NCI-H187 treated with DMSO at 0.1 percent for 48 hours (cell line): ENCODE measurements at places on chromosomes 11 and 22.

GRCh38 chr11:97356144-97356543 lies 966.3 kb downstream of the JRKL start:
- DNase-seq, result no peak

DNA sequence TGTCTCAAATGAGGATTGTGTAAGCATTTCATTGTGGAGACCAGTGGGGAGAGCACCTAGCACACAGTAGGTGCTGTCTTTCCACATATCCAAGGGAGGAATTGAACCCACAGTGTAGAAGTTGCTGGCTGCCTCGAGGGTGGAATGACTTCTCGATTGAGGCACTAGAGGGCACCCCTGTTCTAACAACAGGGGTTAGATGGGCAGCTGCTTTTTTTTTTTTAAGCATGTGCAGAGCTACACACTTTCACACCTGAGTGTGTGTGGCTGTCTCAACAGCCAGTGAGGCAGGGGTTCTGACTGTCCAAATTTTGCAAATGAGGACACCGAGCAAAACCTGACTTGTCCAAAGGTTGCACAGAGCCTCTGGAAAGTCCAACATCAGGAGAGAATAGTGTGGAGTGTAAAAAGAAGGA lies 118.2 kb upstream of the CRYBB3 start:
- DNase-seq, result no peak

GRCh38 chr11:122765487-122766131 lies 72.7 kb upstream of the CRTAM start:
- DNase-seq, result no peak

- no peak for DNase-seq
These were observed 22.3 kb downstream of the SMCO4 start for GRCh38 chr11:93520726-93521509.

DNA sequence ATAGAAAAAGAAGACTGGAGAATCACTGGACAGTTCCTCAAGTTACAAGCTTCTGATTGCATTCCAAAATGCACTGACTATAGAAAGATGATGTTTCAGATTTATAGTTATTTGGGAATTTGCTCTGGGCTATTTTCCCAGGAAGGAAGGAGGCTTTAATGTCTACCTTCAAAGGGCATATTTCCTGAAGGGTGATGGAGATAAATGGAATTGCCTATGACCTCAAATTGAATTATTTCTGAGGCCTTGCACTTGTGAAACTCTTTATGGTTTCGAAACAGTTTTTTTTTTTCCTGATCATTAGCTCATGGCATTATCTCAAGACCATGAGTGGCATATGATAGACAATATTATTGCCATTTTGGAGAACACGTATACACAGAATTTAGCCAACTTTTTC lies 333.9 kb downstream of the METTL15 start:
- DNase-seq, result no peak

GRCh38 chr11:111406091-111406490 lies 27.0 kb upstream of the POU2AF1 start:
- DNase-seq, result no peak

GRCh38 chr11:61290905-61291690 lies 4.0 kb downstream of the VWCE start:
- no peak for DNase-seq

DNA sequence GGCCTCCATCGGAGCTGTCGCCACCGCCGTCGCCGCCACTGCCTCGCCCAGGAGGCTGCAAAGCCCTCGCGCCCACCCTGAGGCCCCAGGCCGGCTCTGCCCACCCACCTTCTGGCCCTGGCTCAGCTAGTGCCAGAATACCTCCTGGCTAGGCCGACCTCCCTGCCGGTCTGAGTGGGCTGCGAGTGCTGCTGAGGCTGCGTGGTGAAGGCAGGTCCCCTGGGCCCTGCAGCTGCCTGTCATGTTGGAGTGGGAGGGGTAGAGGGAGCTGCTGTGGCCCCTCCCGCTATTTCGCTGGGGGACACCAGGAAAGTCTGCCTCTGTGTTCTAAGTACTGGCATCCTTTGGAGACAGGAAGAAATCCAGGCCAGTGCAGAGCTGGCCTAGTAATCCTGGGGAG lies 34.2 kb downstream of the LRRC10B start:
- DNase-seq, result no peak

- DNase-seq, result no peak
These were observed 71.5 kb downstream of the WNT7B start for GRCh38 chr22:45905326-45905923.

GRCh38 chr11:128201009-128201408 lies 386.3 kb downstream of the ETS1 start:
- DNase-seq, result no peak

DNA sequence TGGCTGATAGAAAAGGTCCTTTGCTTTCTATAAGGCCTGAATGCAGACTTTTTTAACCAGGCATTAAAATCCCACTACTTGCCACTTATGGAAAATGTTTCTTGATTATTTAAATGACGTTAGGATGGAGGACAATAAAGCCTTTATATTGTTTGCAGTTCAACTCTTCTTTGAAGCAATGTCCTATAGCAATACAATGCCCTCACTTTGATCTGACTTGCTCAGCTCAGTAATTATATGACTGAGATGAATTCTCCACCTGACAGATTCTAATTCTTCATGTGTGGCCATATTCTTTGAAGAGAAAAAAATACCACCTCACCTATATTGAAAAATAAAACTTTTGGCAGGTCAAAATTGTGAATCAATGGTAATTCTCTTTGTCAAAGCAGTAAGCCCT lies 182.0 kb upstream of the MTMR2 start:
- DNase-seq, result no peak

- DNase-seq, result no peak
These were observed 6.9 kb upstream of the SREBF2 start for GRCh38 chr22:41826021-41826420.

DNA sequence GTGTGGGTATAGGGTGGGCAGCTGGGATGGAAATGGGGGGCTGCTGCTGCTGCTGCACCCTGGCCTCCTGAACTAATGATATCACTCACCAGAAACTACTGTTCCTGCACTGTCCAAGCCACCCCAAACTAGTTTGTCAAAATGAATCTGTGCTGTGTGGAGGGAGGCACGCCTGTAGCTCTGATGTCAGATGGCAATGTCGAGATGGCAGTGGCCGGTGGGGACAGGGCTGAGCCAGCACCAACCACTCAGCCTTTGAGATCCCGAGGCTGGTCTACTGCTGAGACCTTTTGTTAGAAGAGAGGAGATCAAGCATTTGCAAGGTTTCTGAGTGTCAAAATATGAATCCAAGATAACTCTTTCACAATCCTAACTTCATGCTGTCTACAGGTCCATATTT lies 1.3 kb downstream of the RAG1 start:
- no peak for DNase-seq

DNA sequence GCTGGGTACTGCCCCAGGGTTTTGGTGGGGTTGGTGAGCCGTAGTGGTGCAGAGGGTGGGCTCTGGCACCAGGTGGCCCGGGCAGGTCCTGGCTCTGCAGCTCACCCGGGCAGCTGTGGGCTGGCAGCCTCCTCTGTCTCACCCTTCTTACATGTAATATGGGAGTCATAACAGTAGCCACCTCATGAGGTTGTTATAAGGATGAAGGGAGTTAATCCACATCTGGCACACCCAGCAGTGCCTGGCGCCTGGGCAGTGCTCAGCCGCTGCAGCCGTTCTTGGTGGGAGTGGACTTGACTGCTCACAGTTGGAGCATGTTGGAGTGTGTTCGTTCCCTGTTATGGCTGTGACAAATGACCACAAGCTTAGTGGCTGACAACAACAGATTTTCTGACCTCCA lies 28.7 kb downstream of the IGHMBP2 start:
- no peak for DNase-seq

GRCh38 chr11:88420165-88420791 lies 82.7 kb upstream of the CTSC start:
- no peak for DNase-seq

GRCh38 chr11:33451364-33451763 lies 194.2 kb downstream of the HIPK3 start:
- no peak for DNase-seq

GRCh38 chr11:66720899-66721470 lies 8.0 kb downstream of the SPTBN2 start:
- no peak for DNase-seq

DNA sequence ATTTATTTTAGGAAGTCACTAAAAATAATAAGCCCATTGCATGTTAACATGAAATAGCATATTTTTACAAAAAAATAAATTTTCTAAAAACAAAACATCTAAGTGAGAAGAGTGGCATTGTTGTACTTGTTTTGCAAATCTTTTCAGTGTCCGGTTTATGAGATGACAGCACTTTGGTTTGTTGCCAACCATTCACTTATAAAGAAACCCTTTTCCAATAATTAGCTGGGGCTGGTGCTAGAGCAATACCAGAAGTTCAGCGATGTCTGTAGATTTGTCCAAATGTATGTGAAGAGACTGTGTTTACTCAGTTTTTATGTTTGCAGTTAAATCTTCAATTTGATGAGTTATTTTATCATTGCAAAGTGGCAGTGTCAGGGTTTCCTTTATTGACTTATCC lies 22.1 kb upstream of the KRTAP5-7 start:
- DNase-seq, result no peak

- DNase-seq, result no peak
These were observed 609.3 kb upstream of the CCDC90B start for GRCh38 chr11:83895516-83895915.

DNA sequence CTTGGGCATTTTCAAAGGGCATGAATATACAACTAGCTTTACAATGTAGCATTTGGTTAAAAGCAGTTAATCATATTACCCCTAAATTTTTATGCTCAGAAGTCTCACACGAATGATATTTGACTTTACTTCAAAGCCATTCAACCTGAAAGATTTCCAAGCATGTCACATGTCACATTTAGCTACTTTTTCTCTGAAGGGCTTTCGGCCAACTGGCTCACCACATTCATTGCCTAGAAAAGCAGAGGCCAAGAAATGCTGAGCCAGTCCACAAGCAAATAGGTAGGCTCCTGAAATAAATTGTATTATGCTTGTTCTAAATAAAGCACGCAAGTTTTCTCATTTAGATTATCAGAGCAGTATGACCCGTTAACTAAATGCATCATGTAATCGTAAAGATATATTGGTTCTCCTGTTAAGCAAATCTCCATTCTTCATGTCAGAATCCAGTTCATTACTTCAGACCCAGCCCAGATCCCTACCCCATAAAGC lies 30.6 kb downstream of the PAX6 start:
- DNase-seq, result no peak

- no peak for DNase-seq
These were observed 85.5 kb upstream of the WNT11 start for GRCh38 chr11:76291576-76292526.

DNA sequence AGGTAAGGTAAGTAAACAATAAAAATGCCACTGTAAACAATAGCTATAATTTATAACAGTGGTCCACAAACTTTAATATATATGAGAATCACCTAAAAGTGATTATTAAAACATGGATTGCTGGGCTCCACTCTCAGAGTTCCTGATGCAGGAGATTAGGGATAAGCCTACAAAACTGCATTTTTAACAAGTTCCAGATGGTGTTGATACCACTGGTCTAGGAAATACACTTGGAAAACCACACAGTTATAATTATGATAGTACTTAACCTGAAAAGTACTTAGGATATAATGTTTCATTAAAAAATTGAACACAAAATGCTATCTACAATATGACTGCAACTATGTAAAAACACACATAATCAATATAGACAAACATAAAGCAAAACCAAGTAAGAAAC lies 20.4 kb downstream of the FCHSD2 start:
- no peak for DNase-seq

- DNase-seq, result no peak
These were observed 112.1 kb upstream of the FGF3 start for GRCh38 chr11:69931060-69931910.

DNA sequence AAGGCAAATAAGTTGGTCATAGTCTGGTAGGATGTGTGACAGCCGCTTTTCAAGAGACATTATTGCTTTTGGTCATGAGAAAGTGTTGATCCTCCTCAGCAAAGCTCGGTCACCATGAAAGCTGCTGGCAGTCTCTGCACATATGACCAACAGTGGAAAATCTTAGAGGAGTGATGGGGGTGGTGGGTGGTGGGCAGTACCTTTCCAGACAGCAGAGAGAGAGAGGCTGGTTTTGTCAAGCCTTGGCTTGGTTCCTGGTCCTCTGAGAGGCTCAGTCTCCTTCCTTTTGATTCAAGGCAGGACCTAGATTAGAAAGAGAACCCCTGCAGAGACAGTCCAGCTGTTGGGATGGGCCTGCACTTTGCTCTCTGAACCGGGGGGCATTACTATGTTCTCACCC lies 20.0 kb upstream of the VSIG10L2 start:
- no peak for DNase-seq

DNA sequence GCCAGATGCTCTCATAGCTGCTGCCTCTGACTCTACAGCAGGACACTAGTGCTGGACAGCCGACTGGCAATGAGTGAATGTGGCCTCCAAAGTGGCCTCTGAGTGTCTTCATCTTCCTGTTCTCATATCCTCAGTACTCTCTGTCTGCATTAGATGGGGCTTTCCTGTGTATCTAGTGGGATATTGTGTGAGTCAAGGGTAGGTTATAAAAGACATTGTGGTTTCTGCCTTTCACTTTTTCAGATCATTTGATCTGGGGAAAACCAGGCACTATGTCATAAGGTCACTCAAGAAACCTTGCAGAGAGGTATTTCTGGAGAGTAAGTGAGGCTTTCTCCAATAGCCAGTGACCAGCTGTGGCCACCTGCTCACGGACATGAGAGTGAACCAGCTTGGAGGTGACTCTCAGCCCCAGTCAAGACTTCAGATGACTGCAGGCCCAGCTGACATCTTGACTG lies 333.6 kb upstream of the NCAM1 start:
- no peak for DNase-seq

GRCh38 chr11:128058580-128059208 lies 528.7 kb downstream of the ETS1 start:
- DNase-seq, result no peak

GRCh38 chr22:33631777-33632176 lies 288.5 kb downstream of the LARGE1 start:
- no peak for DNase-seq

DNA sequence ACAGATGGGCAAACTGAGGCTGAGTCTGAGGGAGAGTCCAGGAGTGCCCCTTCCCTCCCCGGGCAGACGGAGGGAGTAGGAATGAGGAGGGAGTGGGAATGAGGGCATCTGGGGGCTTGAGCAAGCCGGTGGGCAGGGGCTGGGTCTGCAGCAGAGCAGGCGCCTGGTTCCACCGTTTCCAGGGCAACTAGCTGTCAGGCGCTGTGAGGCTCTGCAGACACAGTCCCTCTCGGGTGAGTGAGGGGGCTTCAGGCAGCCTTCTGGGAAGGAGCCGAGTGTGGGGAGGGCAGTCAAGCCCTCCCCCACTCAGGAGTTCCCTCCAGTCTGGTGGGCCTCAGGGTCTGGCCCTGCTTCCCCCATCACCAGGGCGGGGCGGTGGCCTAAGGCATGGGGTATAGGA lies 19.0 kb downstream of the TMEM258 start:
- DNase-seq, result no peak

DNA sequence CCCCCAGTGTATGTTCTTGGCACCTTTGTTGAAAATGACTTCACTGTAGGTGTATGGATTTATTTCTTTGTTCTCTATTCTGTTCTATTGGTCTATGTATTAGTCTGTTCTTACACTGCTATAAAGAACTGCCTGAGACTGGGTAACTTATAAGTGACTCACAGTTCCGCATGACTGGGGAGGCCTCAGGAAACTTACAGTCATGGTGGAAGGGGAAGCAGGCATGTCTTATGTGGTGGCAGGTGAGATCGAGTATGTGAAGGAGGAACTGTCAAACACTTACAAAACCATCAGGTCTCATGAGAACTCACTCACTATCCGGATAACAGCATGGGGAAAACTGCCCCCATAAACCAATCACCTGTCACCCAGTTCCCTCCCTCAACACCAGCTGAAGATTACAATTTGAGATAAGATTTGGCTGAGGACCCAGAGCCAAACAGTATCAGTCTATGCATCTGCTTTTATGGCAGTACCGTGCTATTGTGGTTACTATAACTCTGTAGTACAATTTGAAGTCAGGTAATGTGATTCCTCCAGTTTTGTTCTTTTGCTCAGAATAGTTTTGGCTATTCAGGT lies 836.2 kb downstream of the DLG2 start:
- no peak for DNase-seq
